ENCODE measurements at places on chromosomes 2 and 18. TPM values are rescaled to one million over a fixed set of nuclear protein-coding genes. Genes with fewer than 3 reads are reported as not detected.

DNA sequence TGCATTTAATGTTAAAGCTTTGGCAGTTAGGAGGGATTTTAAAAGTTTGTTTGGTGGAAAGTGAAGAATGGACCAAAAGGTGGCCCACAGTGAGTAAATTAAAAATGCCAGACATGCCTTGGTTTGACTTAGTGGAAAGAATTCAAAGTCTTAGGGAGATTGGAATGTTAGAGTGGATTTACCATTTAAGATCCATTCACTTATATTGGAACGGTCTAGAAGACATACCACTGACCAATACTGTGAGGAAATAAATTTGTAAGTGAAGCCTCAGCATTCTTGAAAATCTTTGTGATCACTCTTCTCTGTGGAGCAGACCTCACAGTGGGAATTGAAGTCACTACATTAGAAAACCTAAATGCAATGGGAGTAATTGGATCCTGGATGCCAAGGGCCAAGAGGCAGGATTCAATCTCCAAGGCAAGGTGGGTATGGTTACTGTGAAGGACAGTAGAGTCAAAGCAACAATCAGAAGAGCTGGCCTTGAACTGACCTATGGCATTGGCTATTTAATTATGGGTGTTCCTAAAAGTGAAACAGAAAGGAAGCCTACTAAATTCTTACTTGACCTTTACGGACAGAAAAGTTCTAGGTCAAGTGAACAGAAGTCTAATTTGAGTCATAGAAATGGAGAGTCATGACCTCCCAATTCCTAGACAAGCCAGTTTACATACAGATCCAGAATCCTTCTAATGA is 40.2 kb upstream of the VRK2 start:
- H3K36me3 ChIP-seq: no peaks in the 10 kb centered on the region
- H3K27ac ChIP-seq: no peak overlapping the region
- no peak overlapping the region for H3K4me3 ChIP-seq

DNA sequence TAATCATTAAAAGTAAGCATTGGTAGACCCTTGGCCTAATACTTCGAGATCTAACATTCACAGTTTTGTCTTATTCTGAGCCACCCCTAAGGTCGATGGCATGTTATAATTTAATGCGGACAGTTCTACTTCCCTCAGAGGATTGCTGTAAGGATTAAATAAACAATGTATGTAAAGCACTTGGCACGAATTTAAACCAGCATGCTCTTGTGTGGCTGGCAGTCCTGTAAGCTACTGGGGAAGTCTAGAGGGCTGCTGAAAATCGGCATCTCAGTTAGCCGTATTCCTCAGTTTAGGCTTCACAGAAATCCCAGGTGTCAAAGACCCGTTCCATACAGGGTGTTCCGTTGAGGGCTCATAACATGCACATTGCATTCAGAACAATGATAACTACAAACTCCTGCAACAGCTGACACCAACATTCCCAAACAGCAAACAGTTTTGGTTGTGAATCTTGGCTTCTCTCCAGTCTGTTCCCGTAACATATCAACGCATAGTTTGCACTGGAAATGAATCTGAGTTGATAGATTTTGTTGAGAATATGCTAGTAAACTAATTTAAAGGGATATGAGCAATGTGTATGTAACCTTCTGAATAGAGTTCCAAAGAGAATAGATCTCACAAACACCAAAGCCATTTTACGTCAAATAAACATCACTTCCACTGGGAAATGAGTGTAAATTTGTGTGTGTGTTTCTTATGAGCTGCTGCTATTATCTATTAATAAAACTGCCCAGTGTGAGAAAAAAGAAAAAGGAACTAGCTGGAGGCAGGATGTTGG is 52.2 kb upstream of the ACKR3 start:
- no peaks in the 10 kb centered on the region for H3K36me3 ChIP-seq
- H3K4me1 ChIP-seq: no peaks in the 10 kb centered on the region
- H3K4me3 ChIP-seq: no peak overlapping the region
- no peak for DNase-seq
- H3K27ac ChIP-seq: no peak overlapping the region

DNA sequence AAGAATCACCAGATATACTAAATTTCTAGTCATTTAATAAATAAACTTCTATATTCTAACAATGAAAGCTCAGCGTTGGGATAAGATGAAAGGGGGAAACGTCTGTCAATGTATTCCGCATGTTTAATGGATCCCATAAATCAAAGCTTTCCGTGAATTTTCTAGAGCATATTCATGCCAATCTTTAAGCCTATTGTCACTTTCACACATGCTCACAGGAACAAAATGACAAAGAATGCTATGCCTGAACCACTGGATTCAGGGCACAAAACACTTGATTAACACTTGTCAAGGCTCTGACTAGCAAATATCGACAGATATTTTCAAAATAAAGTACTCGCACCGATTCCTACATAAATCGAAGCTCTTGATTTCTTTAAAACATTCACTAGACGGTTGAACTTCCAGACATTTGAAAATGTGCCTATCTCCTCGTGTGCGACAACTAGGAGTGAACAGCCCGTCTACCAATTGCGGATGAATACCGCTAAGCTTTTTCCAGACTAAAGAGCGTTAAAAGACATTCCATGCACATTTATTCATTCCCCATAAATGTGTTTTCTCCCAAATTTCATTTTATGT is 1.8 kb downstream of the TLK1 start:
- H3K4me1 ChIP-seq: peaks cover 53% of the 10 kb centered on the region
- DNase-seq: no peak

DNA sequence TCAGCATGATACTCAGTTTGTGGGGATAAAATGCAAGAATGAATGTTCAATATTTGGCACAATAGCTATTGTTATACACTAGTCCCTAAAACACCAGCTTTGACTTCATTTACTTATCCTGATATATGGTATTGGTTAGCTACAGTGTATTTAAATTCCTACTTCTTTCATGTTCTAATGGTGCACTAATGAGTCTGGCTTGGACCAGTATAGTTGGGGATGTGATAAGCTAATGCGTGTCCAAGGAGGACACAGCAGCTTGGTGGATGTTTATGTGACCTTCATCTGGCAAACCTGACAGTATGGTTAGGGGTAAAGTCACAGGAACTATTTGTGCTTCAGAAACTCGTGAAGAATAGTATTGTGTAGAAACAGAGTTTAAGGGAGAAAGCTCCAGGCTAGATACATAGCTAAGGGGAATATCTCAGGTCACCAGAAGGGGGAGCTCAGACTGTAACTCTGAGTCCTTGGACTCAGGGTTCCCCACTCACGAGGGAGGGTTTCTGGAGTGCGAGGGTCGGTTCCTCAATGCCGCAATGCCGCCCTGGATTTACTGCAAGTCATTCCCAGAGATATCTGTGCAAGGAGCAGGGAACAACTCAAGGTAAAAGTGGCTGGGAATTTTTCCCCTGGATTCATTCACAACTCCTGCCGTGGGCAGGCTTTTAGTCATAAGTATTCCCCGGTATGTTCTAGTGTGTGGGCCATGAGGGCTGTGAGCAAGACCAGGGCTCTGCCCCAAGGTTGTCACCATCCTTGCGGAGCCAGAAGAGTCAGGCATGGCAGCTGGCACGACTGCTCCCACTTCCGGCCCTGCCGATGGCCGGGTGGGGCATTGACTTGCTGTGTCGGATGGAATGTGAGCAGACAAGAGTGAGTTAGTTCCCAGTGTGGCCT is 14.5 kb downstream of the IL1R2 start:
- peak; percentile 76 for DNase-seq
- no peak overlapping the region for H3K4me3 ChIP-seq
- H3K27me3 ChIP-seq: peaks cover 25% of the 10 kb centered on the region
- H3K27ac ChIP-seq: no peak overlapping the region
- H3K4me1 ChIP-seq: peaks cover 5% of the 10 kb centered on the region

- H3K27me3 ChIP-seq: no peaks in the 10 kb centered on the region
- no peak for DNase-seq
- H3K36me3 ChIP-seq: peaks cover 81% of the 10 kb centered on the region
- H3K27ac ChIP-seq: no peak overlapping the region
Observed at GRCh38 chr18:57555134-57555533, 31.4 kb downstream of the FECH start.

GRCh38 chr2:240960971-240961876 is 37.2 kb upstream of the SNED1 start:
- H3K27me3 ChIP-seq: no peaks in the 10 kb centered on the region
- no peak overlapping the region for H3K27ac ChIP-seq
- H3K36me3 ChIP-seq: no peaks in the 10 kb centered on the region
- no peak for DNase-seq

GRCh38 chr2:193332941-193333340 is 1138.2 kb upstream of the TMEFF2 start:
- H3K27ac ChIP-seq: no peak overlapping the region
- H3K27me3 ChIP-seq: no peaks in the 10 kb centered on the region
- H3K36me3 ChIP-seq: no peaks in the 10 kb centered on the region
- no peaks in the 10 kb centered on the region for H3K4me1 ChIP-seq

Gene KCNG2
- not detected for total RNA-seq

Gene DTNA
- 0.07 TPM for total RNA-seq

Gene NT5DC4
- 6.8 TPM for total RNA-seq

Gene ATOH8
- total RNA-seq: not detected

Gene STPG4
- total RNA-seq: not detected

Gene RPRM
- total RNA-seq: not detected

Gene FAM136A
- total RNA-seq: 88.3 TPM

All from K562 (cell line).